ENCODE measurements at places on chromosomes 1 and 21.

DNA sequence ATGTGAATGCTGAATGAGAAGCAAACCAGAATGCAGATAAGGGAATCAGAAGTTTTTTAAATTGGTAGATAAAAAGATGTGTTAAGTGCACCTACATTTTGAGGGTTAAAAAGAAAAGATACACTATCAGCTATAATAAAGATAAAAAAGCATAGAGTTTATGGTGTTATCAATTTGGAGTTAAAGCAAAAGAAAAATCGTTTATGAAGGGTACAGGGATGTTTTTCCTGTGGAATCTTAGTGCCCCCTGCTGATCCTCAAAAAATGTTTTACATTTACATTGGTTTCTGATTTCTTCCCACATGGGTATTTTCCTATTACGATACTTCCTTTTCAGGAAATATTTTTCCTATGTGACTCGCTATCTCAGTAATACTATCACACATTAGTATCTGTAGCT, 293.5 kb downstream of the MRPL39 start:
- no peak for DNase-seq

- DNase-seq = no peak
Measured at GRCh38 chr1:203031467-203031866, 5.2 kb downstream of the PPFIA4 start.

DNA sequence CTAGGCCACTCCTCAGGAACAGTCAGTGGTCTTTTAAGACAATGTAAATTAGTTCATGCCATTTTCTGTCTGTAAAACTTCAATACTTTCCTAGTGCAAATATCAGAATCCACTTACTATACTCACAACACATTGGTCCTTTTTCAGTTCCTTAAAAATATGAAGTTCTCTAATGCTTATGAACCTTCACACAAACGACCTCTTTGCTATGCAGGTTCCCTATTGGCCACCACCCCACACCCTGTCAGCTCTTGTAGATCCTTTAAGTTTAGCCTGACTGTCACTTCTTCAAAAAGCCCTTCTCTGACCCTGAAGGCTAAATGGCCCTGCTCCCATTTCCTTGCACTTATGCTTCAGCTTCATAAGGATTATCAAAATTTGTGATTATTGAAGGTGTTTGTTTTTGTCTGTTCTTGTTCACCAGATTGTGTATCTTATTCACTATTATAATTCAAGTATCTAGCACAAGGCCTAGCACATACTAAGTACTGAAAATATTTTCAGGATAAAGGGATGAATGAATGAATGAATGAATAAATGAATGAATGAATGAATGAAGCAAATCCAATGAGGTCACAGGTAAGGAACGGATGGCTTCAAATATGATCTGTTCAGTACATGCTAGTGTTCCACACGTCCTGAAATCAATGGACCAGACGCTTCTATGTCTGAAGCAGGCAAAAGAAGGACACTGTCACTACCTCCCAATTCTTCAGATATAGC, 373.9 kb downstream of the VAV3 start:
- DNase-seq = no peak

- no peak for DNase-seq
Measured at GRCh38 chr1:186143481-186143880, 231.6 kb downstream of the TPR start.

DNA sequence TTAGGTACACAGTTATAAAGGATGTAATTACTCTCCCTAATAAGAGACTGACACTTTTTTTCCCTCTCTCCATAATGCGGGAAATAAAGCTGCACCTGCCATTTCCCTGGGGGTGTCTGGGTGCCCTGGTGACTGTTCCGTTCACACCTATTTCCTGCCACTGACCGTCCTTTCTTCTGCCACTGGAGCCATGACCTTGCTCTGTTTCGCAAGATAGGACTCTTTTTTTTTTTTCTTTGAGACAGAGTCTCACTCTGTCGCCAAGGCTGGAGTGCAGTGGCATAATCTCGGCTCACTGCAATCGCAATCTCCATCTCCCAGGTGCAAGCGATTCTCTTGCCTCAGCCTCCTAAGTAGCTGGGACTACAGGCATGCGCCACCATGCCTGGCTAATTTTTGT, 66.1 kb upstream of the SERBP1 start:
- no peak for DNase-seq

DNA sequence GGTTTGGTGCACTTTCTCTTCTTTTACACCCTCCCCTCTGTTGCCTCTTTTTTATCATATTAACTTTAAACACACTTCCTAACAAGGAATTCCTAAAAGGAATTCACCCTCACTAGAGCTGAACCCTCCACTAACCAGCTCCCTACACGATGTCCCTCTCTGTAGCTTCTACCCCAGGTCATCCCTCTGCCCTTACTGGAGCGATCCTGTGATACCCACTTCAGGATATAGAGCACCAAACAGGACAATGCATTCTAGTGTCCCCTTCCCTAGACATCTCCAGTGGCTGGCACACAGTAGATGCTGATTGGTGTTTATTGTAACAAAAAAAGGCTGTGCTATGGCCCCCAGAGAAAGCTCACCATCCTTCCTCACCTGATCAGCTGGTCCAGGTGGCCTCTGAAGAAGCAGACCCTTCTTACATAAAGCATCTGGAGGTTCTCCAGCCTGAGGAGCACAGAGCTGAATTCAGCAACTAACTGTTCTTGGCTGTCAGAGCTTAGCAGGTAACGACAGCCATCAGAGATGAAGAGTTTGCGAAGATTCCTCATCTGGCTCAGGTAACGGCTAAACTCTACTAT, 1.4 kb downstream of the PRAMEF18 start:
- no peak for DNase-seq

DNA sequence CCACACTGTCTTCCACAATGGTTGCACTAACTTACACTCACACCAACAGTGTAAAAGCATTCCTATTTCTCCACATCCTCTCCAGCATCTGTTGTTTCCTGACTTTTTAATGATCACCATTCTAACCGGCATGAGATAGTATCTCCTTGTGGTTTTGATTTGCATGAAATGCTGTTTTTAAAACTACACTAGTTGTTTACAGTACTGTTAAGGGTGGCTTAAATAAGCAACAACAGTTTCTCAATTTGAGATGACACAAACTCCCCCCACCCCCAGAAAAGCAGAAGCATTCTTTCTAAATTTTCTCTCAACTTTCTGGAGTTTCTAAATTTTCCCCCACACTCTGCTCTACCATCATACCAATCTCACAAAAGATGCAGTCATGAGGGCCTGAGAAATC, 7.1 kb upstream of the SLAMF7 start:
- no peak for DNase-seq

DNA sequence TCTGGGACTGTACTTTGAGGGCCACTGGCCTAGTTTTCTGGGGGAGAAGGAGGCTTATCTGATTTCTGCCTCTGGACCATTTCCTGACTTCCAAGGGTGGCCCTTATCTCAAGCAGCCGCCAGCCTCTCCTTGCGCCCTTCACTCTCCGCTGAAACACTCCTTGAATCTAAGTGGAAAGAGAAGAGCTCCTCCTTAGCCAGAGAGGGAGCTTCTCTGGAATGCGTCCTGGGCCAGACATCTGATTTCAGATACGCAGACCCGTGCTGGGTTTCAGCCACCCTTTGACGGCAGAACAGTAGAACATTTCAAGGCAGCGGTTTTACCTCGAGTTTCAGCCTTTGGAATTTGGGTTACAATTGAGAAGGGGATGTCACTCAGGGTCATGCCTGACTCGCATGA, 308.0 kb downstream of the CAMTA1 start:
- no peak for DNase-seq

DNA sequence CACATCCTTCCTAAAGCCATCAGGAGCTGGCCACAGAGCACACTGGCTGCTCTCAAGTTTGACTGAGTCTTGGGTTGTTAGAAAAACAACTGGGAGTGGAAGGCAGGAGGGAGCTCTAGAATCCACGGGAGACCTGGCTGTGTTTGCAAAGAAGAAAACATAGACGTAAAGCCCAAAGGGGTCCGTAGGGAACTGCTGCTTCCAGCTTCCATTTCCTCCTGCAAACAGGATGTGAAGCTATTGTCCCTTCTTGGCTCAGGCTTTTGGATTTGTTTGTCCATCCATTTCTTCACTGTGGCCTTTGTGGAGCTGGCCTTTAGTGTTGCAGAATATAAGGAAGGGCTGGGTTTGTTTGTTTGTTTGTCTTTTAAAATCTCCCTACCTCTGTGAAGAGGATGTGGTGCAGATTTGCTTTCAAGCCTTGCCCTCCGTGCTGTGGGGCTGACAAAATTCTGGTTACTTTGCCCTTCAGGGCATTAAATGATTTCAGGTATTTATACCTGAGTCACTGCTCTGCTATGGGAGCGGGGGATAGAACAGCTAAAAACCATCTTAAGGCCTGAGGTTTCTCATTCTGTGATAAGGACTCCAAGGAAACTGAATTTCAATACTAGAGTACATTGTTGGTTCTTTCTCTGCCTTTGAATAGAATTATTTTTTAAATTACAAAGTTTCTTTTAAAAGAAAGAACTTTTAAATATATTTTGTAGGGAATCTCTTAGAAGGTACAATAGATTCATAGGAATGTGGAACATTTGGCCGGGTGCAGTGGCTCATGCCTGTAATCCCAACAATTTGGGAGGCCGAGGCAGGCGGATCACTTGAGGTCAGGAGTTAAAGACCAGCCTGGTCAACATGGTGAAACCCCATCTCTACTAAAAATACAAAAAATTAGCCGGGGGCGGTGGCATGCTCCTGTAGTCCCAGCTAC, 74.3 kb downstream of the MPZL1 start:
- DNase-seq = no peak

- no peak for DNase-seq
Measured at GRCh38 chr1:176177764-176178163, 29.3 kb downstream of the COP1 start.

GRCh38 chr1:103513711-103514110, 11.8 kb upstream of the RNPC3 start:
- DNase-seq = no peak

DNA sequence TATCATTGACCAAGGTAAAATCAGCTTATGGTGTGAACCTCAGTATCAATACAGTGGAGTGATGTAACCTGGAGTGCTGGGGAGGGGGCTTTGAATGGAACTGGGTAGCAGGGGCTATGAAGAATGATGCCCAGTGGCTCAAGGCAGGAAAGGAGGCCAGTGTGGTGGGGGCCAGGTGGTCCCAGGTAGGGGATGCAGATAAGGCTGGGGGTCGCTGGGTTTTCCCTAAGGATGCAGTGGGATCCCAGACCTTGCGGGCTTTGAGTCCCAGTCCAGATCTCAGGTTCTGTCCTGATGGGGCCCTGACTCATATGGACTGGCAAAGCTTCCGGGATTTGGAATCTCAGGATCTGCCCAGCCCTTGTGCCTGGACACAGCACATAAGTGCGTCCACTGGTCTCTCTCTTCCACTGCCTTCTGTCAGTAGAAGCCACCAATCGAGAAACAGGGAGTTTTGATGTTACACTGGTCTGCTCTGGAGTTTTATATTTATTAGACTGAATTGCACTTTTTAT, 52.0 kb downstream of the S100B start:
- DNase-seq = no peak

DNA sequence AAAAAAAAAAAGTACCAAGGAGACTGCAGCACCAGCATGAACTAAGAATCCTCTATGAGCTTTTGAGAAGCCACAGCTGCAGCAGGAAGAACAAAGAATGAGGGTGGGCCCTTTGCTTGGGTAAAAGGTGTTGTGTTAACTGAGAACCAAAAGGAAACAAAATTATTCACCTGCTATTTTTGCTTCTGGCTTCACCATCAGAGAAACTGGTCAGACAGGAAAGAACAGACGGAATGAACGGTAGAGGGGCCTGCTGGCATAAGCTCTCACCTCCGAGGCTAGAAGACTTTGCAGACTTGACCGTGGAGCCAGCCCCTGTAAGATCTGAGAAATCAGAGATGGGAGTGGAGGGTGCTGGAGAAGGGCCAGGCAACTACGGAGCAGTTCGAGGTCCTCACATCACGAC, 27.6 kb downstream of the IL10RB start:
- no peak for DNase-seq

GRCh38 chr1:29341936-29342335, 105.6 kb downstream of the PTPRU start:
- DNase-seq = no peak

DNA sequence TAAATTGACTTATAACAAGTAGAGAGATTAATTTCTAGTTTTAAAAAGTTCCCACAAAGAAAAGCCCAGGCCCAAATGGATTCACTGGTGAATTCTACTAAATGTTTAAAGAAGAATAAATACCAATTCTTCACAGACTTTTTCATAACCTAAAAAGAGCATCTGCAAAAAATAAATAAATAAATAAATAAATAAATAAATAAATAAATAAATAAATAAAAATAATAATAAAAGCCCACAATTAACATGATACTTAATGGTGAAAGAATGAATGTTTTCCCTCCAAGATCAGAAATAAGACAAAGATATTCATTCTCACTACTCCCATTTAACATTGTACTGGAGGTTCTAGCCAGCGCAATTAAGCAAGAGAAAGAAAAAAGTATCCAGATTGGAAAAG, 97.6 kb upstream of the KAZN start:
- DNase-seq = no peak
